Nucleus accumbens (tissue), 56 donors: ENCODE measurements at places on chromosomes 7 and 10.

GRCh38 chr7:8135417-8135816 is 126.5 kb downstream of the ICA1 start:
- DNase-seq: no peak

- no peak for DNase-seq
Measured at GRCh38 chr10:10956681-10957542, 60.8 kb upstream of the CELF2 start.

GRCh38 chr10:97873569-97873968 is 23.9 kb downstream of the GOLGA7B start:
- DNase-seq: no peak

DNA sequence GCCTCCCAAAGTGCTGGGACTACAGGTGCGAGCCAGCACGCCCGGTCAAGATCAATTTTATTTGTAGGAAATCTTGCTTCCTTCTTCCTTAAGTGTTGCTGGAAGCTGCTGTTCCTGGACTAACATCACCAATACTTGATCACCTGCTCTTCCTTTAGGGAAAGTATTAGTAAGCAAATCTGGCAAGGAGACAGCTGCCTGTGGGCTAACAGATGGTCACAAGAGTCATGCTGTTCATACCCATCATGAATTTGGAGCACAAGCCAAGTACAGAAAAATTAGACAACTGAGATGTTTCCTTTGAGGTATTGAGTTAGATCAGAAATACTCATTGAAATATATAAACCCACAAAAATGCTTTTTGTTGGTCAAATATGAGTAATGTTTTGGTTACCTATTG is 27.9 kb downstream of the BAIAP2L1 start:
- DNase-seq: no peak

- DNase-seq: no peak
Measured at GRCh38 chr10:133158756-133159610, 1.0 kb upstream of the KNDC1 start.

DNA sequence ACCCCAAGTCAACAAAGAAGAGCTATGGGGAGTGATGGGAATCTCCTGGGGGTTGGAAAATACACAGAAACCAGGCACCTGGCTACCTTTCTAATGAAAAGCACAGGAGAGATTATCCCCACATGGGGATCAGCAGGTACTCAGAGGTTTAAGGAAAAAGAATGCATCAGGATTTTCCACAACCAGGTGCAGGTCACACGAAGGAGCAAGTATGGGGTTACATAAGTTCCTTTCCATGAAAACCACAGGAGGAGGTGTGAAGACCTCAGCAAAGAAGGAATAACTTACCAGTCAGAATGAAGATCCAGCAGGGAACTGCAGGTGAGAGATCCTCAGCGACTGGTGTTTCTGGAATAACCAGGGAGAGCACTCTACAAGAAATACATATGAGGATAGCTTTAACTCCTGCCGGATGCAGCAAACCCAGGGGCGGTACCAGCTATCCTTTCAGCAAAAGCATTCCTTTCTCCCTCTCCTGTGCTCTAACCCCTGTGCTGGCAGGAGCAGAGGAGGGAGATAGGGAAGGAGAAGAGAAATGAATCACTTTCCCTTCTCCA is 116.7 kb upstream of the TMEM106B start:
- no peak for DNase-seq

- no peak for DNase-seq
Measured at GRCh38 chr10:101450277-101451080, 96.5 kb downstream of the BTRC start.

DNA sequence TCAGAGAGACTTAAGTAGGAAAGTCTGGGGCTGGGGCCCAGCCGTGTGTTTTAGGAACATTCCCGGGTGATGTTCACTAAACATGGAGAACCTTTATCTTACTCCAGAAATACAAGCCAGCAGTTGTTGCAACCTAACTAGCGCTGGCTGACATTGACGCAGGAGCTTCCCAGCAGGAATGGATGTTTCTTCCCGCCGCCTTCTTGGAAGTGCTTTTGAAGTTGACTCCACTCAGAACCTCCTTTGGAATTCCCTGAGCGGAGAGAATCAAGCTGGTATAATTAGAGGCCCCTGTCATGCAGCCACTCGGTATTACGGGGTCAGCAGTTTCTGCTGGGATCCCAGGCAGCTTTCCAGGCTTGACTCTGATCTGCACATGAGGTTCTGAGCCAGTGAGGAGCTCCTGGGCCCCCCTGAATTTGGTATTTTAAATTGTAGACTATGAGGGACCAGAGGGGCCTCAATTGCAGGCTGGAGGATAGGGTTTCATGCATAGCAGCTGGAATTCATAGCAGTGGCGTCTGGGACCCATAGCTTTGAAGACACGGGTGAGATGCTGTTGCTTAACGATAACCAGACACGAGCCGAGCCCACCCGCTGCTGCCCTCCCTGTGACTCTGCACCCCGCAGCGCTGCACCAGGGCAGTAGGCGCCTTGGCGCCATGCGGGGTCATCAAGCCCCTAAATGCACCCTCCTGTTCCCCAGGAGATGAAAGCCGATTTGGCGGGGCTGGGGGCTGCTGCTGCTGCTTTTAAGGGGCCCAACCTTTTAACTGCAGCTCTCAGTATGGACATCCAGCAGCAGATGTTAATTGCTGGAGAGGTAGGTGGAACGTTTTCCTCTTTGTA is 61.8 kb downstream of the EEPD1 start:
- no peak for DNase-seq

GRCh38 chr7:94701555-94701973 is 45.6 kb upstream of the SGCE start:
- no peak for DNase-seq

GRCh38 chr7:9557853-9558252 is 1124.4 kb downstream of the NXPH1 start:
- DNase-seq: no peak

DNA sequence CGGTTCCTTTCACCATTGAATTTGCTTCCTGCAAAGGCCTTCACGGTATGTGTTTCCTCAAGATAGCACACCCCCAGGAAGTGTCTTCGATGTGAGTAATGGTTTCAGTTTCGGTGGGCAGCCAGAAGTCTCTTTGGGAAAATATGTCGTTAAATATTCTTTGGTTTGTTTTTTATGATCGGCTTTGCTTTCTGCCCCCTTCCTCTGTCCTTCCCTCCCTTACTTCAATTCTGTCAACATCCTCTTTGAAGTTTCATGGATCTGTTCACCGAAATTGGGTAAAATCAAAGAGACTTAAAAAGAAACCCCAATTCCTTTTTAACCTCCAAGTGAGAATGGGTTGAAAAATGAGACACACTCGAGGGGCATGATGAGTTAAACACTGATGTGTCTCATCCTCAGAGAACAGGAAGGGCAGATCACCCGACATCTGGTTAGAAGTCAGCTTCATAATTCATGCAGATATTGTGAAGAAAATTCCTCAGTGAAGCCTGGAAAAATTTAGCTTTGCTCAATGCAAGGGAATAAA is 170.8 kb upstream of the HABP2 start:
- DNase-seq: no peak

GRCh38 chr7:129238546-129238945 is 13.7 kb downstream of the AHCYL2 start:
- no peak for DNase-seq

- peak; percentile 69 for DNase-seq
Measured at GRCh38 chr10:125048094-125048864, 106.4 kb downstream of the ZRANB1 start.

GRCh38 chr7:104254696-104255095 is 46.9 kb upstream of the ORC5 start:
- no peak for DNase-seq

DNA sequence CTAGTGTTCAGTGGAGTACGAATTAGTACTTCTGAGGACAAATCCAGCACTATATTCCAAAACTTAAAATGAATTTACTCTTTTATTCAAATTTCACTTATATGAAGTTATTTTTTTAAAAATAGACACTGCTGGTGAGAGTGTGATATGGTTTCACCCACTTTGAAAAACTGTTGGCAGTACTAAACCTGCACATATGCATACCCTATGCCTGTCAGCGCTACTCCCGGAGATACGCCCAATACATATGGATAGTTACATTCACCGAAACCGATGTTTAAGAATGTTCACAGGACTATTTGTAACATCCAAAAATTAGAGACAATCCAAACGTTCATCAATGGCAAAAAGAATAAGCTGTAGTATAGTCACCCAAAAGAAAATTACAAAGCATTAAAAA is 69.6 kb downstream of the UBE2H start:
- no peak for DNase-seq

GRCh38 chr10:59957975-59958374 is 51.6 kb upstream of the CCDC6 start:
- DNase-seq: no peak

GRCh38 chr7:50366311-50366710 is 61.8 kb downstream of the IKZF1 start:
- no peak for DNase-seq

DNA sequence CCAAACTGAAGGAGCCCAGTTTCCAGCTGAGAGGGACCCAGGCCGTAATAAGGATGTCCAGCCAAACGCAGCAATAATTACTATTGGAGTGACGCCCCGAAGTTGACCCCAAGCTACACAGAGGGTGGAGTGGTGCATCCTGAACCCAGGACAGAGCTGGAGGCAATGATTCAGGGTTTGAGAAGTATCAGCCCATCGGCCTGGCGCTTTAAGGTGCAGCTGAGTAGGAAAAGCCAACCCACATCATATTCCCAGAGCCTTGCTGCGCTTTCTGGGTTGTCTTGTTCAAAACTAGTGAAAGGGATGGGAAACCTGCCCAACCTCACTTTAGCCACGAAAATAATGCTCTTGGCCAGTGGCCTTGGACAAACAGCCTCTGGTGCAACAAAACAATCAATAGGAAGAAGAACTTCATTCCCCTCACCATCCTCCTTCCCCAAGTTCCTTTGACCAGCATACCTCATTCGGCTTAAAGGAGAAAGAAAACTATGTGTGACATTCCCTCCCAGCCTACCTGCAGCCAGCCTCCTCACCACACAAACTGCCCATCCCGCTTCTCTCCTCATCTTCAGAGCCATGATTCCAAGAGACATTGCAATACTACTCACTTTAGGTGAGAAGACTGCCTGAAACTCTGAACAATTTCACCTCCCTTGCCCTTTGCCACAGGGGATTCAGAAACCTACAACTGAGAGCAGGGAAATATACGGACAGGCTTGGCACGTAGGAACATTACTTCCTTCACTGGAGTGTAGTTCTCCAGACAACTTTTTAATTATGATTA is 217.2 kb upstream of the MKLN1 start:
- DNase-seq: no peak

DNA sequence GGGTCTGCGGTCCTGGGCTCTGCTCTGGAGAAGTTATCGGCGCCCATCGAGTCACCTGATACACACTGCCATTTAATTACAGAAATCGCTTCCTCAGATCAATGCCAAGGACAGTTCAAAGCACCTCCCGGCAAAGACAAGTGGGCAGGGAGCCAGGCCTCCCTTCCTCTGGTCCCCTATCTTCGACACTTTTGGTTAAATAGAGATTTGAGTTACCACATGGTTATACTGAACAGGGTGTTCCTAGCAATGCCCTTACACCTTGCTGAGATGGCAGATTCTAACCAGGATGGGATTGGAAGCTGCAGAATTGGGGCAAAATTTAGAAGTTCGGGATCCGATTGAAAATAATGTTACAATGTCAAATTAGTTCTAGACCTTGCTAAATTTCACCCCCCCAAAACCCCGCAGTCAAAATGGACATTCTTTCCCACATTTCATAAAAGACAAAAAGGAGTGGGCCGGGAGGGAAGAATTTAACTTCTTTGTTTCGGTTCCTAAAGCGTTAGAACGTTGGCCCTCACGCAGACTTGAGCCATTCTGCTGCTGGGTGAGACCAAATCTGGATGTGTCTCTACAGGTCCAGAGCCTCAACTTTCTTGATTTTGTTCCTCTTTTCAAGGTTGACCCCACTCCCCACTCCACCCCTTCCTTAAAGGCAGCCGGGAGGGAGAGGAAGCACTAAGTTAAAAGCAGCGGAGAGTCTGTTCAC is 2.2 kb upstream of the DLX5 start:
- peak; percentile 33 for DNase-seq

GRCh38 chr10:102832987-102833386 is 4.2 kb downstream of the CYP17A1 start:
- DNase-seq: no peak

- DNase-seq: no peak
Measured at GRCh38 chr10:75127471-75127870, 16.0 kb downstream of the SAMD8 start.

DNA sequence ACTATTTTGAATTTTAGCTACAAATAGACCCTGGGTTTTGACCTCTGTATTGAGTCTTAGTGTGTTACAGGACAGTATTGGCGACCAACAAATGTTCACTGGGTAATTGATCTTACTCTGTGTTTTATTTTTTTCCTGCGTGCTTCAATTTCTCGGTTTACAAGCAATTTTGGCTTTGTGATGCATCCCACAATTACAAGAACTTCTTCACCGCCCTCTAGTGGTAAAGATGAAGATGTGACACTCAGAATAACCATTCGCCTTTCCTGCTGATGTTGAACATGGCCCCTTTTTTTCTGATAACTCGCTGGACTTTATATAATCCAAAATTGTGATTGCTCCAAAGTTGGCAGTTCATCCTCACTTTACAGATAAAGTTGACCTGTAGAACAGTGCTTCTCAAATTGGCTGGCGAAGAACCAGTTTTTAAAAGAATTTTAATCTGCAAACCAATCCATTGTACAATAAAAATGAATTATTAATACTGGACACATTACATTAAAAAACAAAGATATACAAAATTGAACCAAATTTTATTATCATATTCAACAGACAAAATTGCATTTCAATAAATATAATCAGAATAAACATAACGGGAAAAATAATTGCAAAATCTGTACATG is 20.2 kb upstream of the SMC3 start:
- DNase-seq: no peak

DNA sequence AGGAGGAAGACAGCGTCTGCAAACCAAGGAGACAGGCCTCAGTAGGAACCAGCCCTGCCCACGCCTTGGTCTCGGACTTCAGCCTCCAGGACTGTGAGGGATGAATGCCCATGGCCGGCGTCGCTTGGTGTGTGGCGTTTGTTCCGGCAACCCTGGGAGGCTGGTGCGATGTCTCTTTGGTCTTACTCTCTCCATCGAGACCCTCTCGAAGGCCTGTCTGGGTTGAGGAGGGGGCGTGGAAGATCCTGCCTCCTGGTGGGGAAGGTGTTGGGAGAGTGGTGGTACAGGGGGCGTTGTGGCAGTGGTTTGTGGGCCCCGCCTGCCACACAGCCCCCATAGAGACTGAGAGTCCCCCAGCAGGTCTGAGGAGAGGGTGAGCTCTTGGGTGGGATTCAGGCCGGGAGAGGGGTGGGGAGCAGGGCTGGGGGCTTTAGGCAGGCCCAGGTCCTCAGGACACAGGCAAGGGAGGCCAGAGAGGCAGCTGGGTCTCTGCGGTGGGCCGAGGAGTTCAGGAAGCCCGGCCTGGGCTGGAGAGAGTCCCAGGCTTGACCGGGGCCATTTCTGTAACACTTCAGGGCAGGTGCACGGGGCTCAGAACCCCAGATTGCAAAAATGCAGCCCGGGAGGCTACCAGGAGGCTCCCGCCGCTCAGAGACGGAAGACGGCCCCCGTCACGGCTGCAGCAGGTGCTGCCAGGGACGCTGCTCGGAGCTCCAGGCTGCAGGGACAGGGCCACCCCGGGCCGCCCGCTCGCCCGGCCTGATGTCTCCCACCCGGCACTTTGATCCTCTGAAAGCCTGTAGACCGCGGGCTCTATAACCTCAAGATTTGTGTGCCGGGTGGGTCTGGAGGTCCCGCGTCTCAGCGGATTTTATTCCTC is 33.8 kb upstream of the PSMG3 start:
- no peak for DNase-seq

- peak; percentile 47 for DNase-seq
Measured at GRCh38 chr10:3241274-3241921, 68.8 kb upstream of the PITRM1 start.
